Stimulated activated effector memory CD8-positive, alpha-beta T cell treated with anti-CD3 and anti-CD28 coated beads, Interleukin-12 subunit alpha, Interleukin-12 subunit beta, amount 100 ng/mL, for 72 hours (primary cell): ENCODE measurements at places on chromosomes 1 and 21.

- DNase-seq: no peak
Measured at GRCh38 chr1:203089651-203090045, 3.8 kb upstream of the MYOG start.

DNA sequence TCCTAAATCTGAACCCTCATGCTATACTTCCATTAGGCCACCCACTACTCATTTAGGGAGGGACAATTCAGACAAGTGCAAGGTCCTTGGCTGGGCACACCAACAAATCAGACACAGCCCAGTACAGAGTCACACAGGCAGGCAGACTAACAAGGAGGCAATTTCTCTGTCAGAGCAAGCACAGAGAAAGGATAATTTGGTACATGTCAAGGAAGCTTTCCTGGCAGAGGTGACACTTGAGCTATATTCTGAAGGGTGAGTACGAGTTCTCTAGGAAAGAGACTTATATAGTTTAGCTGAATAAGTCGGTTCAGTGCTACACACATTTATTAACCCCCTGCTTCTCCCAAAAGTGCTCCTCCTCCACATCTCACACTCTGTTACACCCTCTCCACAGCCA is 455.9 kb downstream of the OMA1 start:
- DNase-seq: no peak

DNA sequence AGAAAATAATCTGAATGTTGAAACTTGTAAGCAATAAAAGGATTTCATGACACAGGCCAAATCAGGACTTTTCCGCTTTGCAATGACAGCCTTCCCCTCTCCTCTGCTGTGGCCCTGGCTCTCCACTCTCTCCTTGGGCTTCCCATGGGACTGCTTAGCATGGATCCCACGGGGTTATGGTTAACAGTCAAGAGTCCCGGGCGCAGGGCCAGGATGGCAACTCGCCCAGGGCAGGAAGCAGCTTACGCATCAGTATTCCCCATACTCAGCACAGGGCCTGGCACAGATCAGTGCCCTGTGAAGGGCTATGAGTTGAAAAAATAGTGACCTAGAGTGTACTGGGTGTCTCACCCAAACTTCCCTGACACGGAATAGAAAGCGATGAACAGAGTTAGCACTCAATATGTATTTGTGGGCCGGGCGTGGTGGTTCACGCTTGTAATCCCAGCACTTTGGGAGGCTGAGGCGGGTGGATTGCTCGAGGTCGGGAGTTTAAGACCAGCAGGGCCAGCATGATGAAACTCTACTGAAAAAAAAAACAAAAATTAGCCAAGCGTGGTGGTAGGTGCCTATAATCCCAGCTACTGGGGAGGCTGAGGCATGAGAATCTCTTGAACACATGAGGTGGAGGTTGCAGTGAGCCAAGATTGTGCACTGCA is 29.1 kb upstream of the GRHL3 start:
- no peak for DNase-seq

DNA sequence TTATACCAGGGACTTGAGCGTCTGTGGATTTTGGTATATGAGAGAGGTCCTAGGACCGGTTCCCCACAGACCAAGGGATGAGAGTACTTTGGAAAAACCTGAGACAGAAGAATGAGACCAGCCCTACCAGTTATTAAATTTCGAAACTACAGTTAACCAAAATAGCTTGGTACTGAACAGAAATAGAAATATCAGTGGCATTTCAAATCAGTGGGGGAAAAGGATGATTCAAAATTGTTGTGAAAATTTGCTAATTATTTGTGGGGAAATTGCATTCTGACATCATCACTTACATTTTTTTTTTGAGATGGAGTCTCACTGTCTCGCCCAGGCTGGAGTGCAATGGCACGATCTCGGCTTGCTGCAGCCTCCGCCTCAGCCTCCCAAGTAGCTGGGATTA is 8.2 kb downstream of the EXOC8 start:
- no peak for DNase-seq

GRCh38 chr1:183137782-183138181 is 48.3 kb upstream of the LAMC2 start:
- DNase-seq: no peak

DNA sequence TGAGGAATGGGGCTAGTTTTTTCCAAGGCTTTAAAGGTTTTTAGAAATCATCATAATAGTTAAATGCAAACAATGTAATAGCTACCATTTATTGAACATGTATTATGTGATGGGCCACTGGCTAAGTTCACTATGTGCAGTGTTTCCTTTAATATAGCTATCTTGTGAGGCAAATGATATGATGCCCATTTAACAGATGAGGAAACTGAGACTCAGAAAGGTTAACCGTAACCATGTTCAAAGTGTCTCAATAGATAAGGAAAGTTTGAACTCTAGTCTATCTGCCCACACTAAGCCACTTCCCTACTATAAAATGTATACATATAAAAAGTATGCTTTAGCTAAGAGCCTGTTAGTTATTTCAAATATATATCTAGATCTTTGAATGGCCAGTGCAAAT is 64.8 kb downstream of the GNG12 start:
- no peak for DNase-seq

GRCh38 chr21:17105932-17106331 is 406.9 kb upstream of the CXADR start:
- DNase-seq: no peak

DNA sequence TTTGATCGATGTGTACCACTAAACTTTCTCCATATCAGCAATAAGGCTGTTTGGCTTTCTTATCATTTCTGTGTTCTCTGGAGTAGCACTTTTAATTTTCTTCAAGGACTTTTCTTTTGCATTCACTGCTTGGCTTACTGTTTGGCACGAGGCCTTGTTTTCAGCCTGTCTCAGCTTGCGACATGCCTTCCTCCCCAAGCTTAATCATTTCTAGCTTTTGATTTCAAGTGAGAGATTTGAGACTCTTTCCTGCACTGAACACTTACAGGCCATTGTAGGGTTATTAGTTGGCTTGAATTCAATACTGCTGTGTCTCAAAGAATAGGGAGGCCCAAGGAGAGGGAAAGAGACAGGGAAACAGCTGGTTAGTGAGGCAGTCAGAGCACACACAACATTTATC is 120.6 kb upstream of the KCND3 start:
- no peak for DNase-seq

- no peak for DNase-seq
Measured at GRCh38 chr1:143643148-143643885, 328.5 kb downstream of the FAM72C start.

DNA sequence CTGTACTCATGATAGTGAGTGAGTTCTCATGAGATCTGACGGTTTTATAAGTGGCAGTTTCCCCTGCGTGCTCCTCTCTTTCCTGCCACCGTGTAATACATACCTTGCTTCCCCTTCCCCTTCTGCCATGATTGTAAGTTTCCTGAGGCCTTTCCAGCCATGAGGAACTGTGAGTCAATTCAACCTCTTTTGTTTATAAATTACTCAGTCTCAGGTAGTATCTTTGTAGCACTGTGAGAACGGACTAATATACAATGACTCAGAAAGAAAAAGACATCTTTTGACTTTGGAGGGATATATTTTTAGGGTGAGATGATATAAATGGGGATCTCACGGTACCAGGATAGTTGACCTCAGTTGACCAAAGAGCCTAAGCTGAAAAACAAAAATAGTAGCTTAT is 74.7 kb upstream of the BACH1 start:
- no peak for DNase-seq

DNA sequence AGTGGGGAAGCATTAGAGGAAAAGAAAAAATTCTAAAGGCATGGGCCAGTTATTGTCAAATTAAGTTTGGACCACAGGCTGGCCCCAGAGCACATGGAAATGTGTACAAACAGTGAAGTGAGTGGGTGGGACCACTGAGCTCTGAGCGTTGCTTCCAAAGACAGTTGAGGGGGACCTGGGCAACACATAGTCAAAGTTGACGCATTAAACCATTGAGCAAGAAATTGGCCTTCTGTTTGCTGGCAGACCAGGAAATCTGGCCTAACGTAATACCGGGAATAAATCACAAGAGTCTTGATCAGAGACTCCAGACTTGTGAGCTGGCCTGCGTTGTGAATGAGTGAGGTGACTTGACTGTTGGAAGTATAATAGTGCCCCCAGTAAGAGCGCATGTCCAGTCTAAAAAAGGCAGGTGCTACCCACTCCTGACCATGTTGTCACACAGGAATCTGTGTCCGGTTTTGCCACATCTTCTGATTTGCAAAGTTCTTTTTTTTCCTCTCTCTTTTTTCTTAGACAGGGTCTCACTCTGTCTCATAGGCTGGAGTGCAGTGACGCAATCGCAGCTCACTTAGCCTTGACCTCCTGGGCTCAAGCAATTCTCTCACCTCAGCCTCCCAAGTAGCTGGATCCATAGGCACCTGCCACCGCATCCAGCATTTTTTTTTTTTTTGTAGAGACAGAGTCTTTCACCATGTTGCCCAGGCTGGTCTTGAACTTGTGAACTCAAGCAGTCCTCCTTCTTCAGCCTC is 10.7 kb downstream of the EPHB2 start:
- no peak for DNase-seq

- DNase-seq: no peak
Measured at GRCh38 chr1:240352769-240353168, 259.2 kb downstream of the GREM2 start.

DNA sequence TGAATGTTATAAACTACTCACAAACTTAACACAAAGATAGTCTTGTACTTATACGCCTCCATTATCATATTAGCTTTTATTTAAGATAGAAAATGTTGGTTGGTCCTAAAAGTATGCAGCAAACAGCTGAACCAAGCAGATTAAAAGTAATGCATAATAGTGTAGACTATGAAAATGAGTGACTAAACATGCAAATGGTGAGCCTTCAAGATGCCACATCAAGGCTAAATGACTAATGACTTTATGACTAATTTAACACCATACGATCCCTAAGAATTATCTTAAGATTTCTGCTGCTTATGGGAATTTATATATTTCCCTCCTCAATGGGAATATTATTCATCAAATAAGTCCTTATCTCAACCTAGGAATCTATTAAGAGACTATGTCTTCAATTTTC is 4.6 kb downstream of the GPATCH2 start:
- no peak for DNase-seq

GRCh38 chr1:45493116-45493697 is 2.2 kb upstream of the TESK2 start:
- peak; percentile 68 for DNase-seq

DNA sequence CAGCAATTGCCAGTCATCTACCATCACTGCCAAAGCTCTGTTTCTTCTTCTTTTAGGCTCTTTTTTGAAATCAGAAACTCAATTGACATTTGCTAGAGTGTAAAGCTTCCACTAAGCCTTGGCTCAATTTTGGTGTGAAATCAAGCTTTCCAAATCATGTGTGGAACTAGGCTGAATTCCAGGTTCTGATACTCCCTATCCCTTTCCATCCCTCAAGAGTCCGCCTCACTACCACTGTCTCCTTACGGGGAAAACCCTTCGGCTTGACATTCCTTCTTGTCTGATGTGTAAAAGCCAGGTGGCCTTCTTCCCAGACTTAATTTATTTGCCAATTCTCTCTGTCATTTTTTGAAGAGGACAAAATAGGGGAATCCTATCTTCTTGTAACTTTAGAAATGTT is 47.2 kb upstream of the PRMT6 start:
- DNase-seq: no peak

GRCh38 chr1:76754730-76755129 is 112.5 kb upstream of the ST6GALNAC5 start:
- no peak for DNase-seq

GRCh38 chr1:232704256-232704655 is 74.3 kb upstream of the SIPA1L2 start:
- DNase-seq: no peak

DNA sequence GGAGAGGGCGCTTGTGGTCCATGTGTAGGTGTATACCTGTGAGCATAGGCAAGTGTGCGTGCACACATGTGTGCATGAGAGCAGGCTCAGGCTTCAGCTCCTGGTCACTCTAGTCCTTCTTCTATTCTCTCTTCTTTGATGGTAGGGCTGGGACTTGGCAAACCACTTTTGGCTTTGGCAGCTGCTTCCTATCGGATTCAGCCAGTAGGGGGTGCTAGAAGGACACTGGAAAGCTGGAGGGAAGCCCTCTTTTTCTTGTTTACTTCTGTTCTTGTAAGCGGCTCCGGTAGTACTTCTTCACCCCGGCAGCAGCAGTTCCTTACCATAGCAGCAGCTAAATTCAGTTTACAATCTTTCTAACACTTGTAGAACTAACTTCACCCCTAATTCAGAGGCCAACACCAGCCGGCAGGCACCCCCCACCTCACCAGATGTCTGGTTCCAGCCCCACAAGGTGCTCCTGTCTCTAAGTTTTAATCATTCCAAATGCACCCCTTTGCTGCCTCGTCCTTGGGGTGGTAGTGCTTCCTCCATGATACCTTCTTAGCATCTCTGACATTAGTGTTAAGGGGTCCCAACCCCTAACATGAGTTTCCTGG is 25.1 kb downstream of the NENF start:
- DNase-seq: peak; percentile 68

- DNase-seq: no peak
Measured at GRCh38 chr1:245580651-245581050, 425.9 kb downstream of the KIF26B start.

DNA sequence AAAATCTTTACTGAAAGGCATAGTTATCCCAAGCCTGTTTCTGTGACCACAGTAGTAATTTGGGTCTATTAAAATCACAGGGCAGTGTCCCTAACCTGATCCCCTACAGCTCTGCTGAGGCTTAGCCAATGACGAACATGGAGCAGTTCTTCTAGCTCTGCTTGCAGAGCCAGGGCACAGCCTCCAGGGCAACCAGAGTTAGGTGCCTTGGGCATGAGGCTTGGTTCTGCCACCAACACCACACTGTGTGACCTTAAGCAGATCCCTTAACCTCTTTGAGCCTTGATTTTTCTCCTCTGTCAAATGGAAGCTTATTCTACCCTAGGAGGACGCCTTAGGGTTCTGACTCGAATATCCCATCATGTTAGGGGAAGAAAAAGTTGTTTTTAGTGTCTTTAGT is 86.7 kb upstream of the TLR5 start:
- DNase-seq: no peak
